Amygdala (tissue), 56 donors: ENCODE measurements at places on chromosomes 6 and 20.

GRCh38 chr6:71236926-71237434, 51.6 kb upstream of the OGFRL1 start:
- DNase-seq: no peak

GRCh38 chr6:45377043-45377553, 636 bp downstream of the SUPT3H start:
- DNase-seq: no peak

DNA sequence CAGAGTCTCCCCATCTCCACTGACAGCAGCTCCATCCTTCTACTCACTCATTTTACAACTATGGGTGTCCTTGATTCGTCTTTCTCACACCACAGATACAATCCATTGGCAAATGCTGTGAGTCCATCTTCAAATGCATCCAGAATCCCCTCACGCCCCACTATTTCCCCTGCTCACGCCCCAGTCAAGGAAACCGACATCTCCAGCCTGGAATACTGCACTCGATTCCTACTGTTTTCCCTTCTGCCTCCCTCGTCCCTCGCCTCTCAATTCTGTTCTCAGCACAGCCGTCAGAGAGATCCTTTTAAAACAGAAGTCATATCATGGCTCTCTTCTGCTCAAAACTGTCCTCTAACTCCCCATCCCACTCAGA, 4.7 kb downstream of the HLA-B start:
- no peak for DNase-seq

- no peak for DNase-seq
These were observed 13.3 kb upstream of the PCMTD2 start for GRCh38 chr20:64242003-64242796.

DNA sequence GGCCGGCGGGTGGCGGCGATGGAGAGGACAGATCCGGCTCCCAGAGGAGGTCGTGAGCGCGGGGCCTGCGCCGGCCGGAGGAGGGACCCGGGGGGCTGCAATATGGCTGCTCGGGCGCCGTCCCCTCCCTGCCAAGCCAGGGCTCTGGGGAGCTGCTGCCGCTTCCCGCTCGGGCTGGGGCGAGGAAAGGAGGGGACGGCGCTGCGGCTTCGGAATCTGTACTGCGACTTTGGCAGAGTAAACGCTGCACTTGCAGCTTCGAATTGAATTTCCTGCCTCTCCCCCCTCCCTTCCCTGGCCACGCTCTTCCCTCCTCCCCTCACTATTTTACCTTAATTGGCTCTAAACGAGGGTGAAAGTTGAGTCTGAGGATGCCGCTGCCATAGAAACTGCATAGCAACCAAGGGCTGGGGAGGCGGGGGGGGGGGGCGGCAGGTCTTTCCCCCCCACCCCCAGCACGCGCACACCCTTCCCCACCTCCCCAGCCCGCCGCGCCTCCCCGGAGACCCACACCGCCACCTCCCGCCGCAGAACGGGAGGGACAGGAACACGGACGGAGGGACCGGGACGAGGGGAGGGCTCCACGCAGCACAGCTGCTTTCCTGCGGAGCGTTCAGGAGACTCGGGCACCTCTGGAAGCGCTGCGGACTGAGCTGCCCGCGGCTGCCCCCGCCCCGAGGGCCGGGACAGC, 93.9 kb downstream of the RNASET2 start:
- no peak for DNase-seq

- DNase-seq: no peak
These were observed 650 bp downstream of the DCBLD1 start for GRCh38 chr6:117483004-117483644.
